ENCODE measurements at places on chromosomes 5 and 9.

DNA sequence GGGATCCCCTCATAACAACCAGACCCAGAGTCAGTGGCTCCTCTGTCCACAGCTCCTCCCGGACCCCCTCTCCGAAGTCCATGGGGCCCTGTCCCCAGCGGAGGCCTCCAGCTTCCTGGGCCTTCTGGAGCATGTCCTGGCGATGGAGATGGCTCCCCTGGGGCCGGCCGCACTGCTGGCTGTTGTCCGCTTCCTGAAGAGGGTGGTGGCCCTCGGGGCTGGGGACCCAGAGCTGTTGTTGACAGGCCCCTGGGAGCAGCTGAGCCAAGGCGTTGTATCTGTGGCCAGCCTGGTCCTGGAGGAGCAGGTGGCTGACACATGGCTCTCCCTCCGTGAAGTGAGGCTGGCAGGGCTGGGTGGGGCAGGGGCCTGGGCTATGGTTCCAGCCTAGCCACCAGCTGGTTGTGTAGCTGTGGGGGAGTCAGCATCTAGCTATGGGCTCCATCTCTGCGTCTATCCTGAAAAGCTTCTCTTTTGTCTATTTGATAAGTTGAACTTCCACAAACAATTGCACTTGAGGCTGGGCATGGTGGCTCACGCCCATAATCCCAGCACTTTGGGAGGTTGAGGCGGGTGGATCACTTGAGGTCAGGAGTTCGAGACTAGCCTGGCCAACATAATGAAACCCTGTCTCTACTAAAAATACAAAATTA is 4.7 kb downstream of the ADGRD2 start:
- no peak for DNase-seq

GRCh38 chr9:36864491-36865410 is 169.3 kb downstream of the PAX5 start:
- no peak for DNase-seq

DNA sequence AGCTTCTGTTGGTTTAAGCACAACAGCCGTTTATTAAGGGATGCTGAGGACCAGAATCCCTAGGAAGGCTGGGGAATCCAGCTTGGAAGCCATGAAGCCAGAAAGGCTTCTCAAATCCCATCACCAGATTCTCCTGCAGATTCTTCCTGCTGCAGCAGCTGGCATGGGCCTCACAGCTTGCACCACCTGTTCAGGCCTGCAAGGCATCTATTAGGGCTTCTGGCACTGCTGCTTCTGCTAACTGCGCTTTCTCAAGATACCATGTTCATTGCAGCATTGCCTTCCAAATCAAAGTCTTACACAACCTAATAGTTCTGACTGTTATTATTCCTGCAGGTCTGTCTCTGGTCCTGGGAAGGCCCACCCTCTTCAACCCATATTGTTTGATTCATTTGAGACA is 51.2 kb upstream of the ZNF366 start:
- peak; percentile 36 for DNase-seq

DNA sequence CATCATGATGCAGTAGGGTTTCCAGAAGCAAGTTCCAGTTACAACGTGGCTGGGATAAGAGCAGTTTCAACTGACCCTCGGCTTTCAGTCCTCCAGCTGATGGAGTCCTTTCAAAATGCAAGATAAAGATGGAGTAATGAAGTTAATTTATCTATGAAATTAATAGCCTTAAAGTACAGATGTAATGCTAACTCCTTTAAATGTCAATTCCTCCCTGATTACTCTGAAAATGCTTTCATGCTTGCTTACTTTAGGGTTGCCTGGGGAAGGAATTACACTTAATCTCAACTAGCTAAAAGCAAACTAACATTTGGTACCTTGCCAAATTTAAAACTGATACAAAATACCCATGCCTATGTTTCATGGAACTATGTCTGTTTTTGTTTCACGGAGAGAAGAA is 178.4 kb downstream of the KIAA0825 start:
- DNase-seq = peak; percentile 18

DNA sequence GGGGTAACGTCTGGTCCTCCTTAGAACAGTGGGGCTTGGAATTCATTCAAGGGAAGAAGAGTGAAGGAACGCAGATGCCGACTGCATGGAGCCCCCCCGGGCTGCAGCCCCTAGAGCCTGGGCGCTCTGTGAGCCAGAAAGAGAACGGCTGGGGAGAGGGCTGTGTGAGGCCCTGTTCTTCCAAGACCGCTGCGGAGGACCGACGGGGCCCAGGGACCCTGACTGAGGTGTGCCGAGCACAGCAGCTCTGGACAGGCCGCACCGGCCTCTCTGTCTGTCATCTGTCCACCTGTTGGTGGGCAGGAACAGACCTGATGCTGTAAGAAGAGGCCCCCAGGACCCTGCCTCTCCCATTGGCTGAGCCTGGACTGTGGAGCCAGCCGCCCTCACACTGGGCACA is 7.7 kb upstream of the NOTCH1 start:
- DNase-seq = no peak

GRCh38 chr5:169701910-169702451 is 64.9 kb downstream of the DOCK2 start:
- peak; percentile 11 for DNase-seq

GRCh38 chr5:155833287-155833686 is 493.7 kb upstream of the SGCD start:
- DNase-seq = peak; percentile 32

GRCh38 chr5:147190331-147190730 is 44.5 kb upstream of the STK32A start:
- DNase-seq = no peak

GRCh38 chr9:95508242-95508967 is 8.4 kb downstream of the PTCH1 start:
- DNase-seq = peak; percentile 76

DNA sequence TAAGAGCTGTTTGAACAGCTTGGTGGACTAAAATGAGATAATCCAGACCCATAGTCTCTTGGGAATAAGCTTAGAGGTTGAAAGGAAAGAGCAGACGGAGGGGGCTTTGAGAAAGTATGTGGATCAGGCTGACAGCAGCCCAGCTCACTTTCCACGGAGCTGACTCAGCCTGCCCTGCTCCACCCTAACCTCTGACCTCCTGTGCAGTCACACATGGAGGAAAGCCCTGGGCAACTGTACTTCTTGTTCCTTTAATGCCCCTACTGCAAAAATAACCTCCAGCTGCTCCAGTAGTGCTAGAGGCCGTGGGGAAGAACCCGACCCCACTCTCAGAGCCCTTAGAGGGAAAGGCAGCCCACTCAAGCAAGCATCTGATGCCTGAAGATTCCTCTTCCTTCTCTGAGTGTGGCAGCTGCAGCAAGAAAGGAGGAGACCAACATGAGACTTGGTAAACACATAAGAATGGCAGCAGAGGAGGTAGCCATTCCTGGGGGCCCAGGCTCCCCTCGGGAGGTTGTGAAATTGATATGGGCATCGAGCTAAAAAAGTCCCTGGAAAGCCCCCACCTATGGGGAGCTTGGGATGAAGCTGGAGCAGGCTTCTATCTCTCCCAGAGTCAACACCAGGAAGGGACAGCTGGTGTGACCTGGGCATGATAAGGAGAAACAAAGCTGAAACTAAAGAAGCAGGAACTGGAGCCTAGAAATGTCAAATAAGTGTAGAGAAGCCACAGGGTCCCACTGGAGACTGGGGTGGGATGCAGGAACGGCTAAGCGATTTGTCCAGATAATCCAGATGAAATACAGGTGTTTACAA is 204.3 kb downstream of the PIK3R1 start:
- DNase-seq = peak; percentile 22

GRCh38 chr9:85514256-85514655 is 227.5 kb downstream of the AGTPBP1 start:
- no peak for DNase-seq

DNA sequence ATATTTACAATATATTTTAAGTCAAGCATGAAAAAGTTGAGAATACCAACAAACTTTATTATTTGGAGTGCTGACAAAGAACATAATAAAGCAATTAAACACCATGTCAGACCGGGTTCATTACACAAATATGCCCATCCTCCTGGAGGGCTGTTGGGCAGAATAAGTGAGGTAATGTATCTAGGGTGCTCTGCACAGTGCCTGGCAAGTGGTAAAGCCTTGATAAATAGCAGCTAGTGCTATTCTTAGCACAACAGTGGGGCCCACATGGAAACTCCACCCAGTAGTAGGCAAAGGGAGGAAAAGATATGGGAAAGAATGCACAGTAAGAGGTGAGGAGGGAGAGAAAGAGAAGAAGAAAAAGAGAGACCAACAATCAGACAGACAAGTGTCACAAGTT is 97.7 kb downstream of the SLC1A3 start:
- DNase-seq = no peak

DNA sequence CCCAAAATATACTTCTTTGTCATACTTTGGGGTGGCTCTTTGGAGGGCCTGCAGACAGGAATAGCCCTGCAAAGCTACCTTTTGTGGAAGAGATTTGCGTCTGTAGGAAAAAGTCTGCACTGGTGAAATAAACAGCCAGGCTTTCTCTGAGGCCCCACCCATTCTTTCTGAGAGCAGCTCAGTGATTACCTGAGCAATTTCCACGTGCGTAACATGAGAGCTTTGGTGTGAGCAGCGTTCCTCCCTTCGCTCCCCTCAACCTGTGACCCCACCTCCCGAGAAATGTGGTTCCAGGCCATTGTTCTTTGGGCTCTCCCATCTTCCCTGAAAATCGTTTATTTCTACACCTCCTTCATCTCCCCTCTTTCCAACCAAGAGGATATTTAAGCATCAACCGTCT is 23.8 kb upstream of the FBP1 start:
- no peak for DNase-seq
